ENCODE measurements at places on chromosomes 6 and 20.

- no peak for DNase-seq
Measured at GRCh38 chr20:5923493-5923892, 26.8 kb downstream of the TRMT6 start.

DNA sequence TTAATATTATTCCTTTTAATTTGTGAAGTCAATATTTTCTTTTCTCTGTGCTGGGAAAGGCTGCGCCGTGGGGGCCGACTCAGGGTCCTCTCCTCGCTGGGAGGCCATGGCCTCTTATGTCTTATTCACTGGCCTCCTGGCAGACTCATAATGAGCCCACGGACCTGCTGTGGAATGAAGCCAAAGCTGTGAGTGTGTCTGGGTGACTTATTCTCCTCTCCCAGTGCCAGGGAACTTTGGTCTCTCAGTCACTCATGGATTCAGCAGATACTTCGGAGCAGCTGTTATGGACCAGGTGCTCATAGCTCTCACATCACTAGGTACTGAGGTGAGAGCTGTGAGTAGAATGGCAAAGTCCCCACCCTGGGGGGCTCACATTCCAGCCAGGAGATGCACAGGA is 297.6 kb downstream of the CDH26 start:
- DNase-seq = no peak

DNA sequence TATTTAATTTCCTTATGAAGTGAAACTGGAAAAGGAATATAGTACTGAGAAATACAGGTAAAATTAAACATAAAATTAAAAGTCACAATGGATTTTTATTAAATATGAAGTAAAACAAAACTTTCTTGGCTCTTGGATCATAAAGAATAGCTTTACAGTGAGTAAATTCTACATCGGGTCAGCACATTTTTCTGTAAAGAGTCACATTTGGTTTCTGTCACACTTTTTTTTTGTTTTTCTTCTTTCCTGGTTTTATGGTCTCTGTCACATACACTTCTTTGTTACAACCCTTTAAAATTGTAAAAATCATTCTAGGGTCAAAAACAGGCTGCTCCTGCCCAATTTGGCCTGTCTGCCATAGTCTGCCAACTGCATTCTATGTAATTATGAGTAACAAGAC is 254.4 kb upstream of the POU3F2 start:
- DNase-seq = no peak

DNA sequence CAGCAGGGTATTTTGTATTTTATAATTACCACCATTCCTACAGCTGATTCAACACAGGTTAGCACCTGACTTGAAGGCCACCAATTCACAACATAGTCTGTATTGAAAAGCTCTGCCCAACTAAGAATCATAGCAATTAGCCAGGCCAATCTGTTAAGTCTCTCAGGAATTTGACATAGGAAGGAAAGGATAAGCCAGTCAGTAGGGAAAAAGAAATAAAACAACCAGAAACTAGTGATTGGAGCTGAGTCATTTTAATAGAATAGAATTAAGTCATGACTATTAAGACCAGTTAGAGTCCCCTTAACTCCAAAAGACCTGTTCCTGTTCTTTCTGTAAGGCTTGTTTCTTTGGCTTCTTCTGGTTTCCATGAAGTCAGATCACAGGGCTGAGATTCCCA is 8.1 kb downstream of the RANBP9 start:
- DNase-seq = no peak

DNA sequence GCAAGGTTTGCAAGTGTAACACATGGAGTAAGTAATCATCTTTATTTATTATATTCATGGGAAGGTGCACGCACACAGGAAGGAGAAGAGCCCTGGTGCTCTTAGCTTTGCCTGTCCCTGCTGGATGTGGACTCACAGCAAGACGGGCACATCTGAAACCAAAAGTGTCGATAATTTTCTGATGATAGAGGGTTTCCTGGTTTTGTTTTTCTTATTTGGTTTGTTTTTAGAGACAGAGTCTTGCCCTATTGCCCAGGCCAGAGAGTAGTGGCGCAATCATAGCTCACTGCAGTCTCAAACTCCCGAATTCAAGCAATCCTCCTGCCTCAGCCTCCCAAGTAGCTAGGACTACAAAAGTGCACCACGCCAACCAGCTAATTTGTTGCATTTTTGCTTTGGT is 7.8 kb upstream of the KHDC1L start:
- DNase-seq = no peak

- DNase-seq = no peak
Measured at GRCh38 chr6:38784506-38785235, 69.6 kb downstream of the DNAH8 start.

DNA sequence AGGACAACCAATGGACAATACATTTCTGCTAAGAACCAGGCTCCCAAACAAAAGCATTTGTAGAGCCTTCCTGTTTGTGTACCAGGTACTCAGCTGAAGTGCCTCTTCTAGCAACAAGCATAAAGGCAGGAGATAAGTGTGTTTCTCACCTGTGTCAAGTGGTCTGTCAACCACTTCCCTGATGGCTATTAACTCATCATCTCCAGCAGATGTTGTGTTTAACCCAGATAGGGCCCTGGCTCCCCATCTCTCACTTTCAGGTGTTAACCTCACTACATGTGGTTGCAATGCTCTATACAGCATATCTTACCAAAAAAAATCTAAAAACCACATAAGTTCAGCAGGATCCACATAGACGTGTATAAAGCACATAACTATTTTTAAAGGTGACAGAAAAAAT is 9.6 kb upstream of the IL17A start:
- no peak for DNase-seq

- DNase-seq = no peak
Measured at GRCh38 chr6:44373787-44374186, 13.7 kb upstream of the CDC5L start.

GRCh38 chr20:45354423-45355208 is 6.4 kb upstream of the SDC4 start:
- DNase-seq = no peak

DNA sequence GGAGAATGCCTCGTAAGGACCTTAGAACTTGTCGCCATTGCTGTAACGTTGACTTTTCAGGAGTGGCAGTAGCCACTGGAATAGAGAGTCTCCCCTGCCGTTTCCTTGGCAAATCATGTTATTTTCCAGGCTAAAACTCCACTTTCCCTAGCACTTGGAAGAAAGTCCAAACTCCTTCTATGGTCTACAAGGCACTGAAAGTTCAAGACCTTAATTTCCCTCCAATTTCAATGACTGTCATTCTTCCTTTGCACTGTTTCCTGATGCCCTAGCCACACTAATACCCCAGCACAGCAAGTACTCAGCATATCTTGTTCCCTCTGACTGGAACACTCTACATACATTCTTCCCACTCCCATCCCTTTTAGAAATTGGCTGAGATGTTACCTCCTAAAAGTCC is 1.8 kb upstream of the TBPL1 start:
- no peak for DNase-seq

GRCh38 chr20:54606380-54606779 is 131.0 kb downstream of the DOK5 start:
- no peak for DNase-seq

DNA sequence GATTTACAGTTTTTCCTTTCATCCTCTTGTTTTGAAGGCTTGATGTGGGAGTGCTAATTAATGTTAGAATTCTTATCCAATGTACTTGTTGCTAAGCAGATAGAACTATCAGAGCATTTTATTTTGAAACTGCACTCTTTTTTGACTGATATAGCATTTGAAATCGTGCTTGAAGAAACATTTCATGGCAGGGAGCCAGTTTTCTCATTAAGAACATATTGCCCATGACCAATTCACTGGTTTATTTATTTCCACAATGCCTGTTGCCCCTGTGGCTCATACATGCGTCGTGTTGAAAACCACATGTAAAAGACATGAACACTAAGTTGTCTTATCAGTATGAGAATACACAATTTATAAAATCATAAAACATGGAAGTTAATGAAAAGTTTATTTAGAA is 479.7 kb upstream of the FLRT3 start:
- DNase-seq = no peak

- DNase-seq = no peak
Measured at GRCh38 chr6:169627736-169628607, 73.9 kb downstream of the WDR27 start.

DNA sequence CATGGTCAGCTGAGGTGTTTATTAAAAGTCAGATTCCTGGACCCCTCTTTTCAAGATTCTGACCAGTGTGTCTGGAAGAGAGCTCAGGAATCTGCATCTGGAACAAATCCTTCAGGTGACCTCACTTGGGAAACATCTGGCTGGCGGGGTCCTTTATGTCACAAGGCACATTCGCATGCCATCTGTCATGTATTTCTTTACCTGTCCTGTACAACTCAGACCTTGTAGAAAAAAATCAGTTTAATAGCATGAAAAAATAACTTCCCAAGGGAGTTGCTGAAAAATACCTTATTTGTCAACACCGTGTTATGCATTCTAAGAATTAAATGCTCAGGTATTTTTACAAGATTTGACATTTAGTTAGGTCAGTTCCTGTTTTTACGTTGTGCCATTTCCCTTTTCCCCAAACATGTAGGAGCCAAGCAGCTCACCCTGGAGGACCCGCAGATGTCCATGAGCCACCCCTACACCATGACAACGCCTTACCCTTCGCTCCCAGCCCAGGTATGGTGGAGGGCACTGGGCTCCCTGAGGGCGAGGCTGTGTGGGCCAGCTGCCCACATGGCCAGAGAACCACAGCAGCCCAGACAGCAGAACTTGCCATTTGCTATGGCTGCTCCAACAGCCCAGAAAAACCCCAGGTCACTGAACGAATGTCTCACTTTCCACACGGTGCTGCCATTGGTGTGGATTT is 4.0 kb downstream of the IRF4 start:
- no peak for DNase-seq

DNA sequence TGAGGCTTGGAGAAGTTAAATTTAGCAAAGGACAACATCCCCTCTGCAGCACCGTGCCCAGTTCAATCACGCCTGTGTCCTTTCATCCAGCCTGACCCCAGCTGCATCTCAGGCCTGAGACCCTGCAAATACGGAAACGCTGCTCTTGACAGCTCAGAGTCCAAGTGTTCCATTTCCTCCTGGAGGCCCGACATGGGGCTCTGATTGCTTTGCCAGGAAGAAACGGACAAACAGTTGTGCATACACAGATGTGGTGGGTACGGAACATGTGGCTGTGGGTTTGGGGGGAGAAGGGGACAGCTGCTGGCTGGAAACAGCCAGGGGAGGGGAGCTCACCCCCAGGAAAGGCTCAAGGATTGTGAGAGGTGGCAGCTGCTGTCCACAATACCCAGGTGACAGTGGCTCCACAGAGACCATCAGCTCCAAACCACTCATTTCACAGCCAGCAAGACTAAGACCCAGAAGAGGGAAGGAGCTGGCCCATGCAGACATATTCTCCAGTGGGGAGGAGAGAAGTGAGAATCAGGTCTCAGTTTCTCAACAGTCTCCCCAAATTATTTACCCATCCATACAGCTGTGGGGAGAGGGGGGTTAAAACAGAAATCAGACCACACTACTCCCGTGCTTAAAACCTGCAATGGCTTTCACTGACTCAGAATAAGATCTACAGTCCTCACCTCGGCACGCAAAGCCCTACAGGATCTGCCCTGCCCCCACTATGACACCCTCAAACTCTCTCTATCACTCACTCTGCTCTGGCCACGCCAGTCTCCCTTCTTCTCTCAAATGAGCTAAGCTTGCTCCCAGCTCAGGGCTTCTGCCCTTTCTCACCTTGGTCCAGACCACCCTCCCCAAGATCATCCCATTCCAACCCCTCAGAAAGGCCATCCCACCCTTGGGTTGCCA is 89.1 kb downstream of the PREX1 start:
- no peak for DNase-seq

DNA sequence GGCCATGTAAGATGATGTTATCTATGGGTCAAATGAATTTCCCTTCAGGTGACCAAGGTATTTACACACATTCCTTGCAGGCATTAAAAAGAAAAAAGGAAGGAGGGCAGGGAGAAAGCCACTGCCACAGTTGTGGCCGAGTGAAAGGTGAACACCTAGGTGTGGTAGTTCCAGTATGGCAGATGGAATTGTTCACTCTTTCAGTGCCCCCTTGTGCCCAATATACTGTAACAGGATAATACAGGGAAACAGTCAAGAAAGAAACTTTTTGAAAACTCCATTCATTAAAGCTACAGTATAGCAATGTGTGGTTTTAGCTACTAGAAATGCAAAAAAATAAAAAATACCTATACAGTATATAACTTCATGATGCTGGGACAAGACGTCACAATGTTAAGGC is 52.1 kb downstream of the BMP2 start:
- no peak for DNase-seq

GRCh38 chr6:613981-614380 is 42.9 kb downstream of the HUS1B start:
- no peak for DNase-seq

DNA sequence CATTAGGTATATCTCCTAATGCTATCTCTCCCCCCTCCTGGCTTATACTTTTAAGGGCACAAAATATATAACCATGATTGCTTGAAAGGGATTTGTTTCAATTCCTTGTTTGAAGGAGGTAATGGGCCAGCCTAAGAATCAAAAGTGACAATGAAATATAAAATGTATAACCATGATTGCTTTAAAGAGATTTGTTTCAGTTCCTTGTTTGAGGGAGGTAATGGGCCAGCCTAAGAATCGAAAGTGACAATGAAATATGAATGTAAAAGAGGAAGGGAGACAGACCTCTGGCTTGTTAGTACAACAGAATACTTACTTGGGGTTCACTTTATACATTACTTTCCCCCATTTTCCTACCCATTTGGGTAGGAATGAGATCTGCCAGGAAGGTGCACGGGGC is 55.5 kb downstream of the FOXC1 start:
- DNase-seq = no peak

GRCh38 chr20:33803921-33804337 is 7.2 kb upstream of the CHMP4B start:
- no peak for DNase-seq

All from hematopoietic multipotent progenitor cell treated with erythropoietin and hydrocortisone succinate and interleukin-3 and kit ligand, for 8 days (in vitro differentiated cells).